ENCODE measurements at places on chromosomes 6 and 20.

- DNase-seq, result no peak
Observed at GRCh38 chr6:132132422-132132821, 181.2 kb upstream of the CCN2 start.

- DNase-seq, result no peak
Observed at GRCh38 chr20:9817654-9818053, 21.2 kb downstream of the PAK5 start.

- no peak for DNase-seq
Observed at GRCh38 chr20:19213946-19214490, 1.6 kb downstream of the SLC24A3 start.

- no peak for DNase-seq
Observed at GRCh38 chr6:21332660-21333059, 260.9 kb upstream of the SOX4 start.

DNA sequence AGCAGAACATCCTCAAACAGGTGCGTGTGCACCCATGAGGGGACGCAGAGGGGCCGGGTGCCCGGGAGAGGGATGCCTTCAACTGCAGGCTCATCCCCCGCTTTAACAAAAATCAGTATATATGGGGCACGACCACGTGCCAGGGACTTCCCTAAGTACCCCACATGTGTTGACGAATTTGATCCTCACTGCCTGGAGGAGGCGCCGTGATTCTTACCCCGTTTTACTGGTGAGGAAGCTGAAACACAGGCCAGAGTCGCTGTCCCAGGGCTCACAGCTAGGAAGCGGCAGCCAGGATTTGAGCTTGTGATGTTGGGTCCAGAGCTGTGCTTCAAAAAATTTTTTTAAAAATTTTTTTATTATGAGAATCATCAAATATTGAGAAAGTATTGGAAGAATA, 44.8 kb downstream of the ITPR3 start:
- no peak for DNase-seq

GRCh38 chr20:47427746-47428145, 71.2 kb upstream of the ZMYND8 start:
- DNase-seq, result no peak
